Stimulated activated CD8-positive, alpha-beta memory T cell treated with anti-CD3 and anti-CD28 coated beads, Interleukin-7, amount 100 ng/mL, for 4 hours (primary cell): ENCODE measurements at places on chromosomes 7 and 10.

DNA sequence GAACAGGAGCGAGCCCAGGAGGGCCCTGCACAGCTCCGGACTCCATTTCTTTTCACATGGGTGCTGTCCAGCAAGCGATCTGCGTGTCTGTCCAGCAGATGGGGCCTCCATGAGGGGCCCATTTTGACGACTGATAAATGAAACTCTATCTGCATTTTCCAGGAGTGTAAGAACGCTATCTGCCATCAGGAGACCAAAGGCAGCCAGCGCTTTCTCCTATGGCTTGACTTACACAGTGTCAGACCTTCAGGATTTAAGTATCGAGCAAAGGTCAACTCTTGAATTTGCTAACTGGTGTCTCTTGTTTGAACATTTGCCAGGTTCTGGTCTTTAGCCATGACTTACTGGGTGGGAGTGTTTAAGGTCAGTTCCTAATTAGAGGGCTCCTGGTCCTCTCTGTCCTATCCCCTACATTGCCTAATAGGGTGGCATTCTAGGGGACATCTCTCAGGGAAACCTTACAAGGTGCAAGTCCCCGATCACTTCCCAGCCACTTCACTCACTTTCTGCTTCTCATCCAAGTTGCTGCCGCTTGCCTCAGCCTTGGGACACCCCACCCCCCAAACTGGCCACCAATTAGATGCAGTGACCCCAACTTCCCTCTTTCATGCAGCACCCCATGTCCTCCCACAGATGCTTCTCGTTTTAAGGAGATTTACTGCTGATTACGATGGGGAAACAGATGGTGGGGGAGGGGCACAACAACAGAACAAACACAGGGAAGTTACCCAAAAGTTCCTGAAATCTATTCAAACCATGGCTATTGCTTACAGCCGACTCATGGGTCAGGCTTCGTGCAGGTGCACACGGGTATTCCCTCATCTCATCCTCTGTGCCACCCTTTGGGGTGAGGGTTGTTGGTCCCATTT is 20.0 kb downstream of the VSIR start:
- no peak for DNase-seq

GRCh38 chr10:74650613-74651012 is 175.8 kb upstream of the KAT6B start:
- DNase-seq = no peak

DNA sequence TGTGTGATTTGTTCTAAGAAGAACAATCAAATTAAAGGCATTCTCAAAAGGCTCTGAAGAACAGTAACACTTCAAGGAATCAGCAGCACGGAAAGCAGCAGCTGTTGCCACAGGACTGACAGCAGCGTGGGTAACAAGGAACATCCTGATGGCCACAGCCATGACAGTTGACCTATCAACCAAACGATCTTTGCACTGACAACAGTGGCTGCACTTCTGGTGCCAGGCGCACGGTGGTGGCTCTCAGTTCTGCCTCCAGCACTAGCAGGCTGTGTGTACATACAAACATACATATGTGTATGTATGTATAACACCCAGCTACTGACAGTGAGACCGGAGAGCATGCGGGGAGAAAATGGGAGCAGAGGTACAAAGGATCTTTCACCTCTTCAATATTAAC is 114.1 kb downstream of the ZFAND4 start:
- DNase-seq = no peak

- DNase-seq = no peak
Measured at GRCh38 chr10:61943674-61944378, 42.3 kb downstream of the ARID5B start.

DNA sequence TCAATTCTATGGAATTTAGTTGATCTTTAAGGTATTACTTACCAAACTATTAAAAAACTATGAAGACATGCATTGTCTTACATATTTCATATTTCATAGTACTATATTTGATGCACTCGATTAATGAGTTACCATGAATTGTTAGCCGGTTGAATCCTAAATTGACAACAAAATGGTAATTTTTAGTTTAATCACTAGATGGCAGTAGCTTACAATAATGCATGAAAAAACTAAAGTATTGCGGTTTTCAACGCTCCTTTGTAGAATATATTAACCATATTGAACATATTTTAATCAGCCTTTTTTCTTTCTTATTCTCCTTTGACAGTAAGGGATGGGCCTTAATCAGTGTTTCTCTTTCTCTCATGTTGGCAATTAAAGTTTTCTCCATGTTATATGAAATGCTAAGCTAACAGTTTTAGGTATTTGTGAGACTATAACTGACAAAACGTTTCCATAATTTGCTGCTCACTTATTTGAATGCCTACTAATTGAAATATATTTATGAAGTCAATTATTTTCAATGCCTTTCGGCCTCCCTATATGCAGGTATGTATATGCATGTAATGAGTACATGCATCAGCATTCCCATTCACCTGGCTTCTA is 48.5 kb upstream of the ARL4A start:
- DNase-seq = no peak
